ENCODE measurements at places on chromosomes 12 and 14.
A peak's percentile ranks its signal among the peaks of the same experiment; 100 is the strongest.

DNA sequence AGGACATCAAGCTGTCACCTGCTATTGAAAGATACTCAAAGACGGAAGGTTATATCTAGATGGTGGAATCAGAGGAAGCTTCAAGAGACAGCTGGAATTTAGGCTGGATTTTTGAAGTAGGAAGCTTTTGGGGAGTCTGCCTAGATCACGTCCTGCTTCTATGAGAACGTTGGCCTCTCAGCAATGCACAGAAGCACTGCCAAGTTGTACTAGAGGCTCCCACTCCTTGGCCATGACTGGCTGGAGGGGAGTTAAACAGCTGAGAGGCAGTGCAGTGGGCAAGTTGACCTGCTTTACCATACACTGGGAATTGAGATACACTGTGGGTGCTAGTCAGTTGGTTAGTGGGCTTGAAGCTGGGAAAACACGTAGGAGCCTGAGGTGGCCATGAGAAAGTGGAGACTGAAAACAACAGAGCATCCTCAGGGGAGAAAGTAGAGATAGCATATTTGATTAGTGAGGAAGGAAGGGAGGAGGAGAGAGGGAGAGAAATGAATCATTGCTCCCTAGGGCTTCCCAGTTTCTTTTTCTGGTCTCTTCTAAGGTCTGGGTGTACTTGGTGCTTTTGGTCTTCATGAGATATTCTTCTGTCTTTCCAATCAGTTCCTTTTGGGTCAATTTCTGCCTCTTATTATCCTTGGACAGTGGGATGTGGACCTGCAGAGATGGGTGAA, 110.8 kb downstream of the EMP1 start:
- no peak for DNase-seq

DNA sequence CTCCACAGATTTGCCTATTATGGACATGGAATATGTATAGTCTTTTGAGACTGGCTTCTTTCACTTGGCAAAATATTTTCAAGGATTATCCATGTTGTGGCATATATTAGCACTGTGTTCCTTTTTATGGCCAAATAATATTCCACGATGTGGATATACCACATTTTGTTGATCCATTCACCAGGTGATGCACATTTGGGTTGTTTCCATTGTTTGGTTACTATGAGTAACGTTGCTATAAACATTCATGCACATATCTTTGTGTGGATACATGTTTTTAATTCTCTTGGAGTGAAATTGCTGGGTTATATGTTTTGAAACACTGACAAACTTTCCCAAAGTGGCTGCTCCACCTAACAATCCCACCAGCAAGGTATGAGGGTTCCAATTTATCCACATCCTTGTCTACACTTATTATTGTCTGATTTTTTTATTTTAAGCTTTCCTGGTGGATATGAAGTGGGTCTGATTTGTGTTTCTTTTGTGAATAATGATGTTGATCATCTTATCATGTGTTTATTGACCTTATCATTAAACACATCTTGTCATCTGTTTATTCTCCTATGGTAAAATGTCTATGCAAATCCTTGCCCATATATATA, 116.2 kb upstream of the FRMD6 start:
- no peak for DNase-seq

DNA sequence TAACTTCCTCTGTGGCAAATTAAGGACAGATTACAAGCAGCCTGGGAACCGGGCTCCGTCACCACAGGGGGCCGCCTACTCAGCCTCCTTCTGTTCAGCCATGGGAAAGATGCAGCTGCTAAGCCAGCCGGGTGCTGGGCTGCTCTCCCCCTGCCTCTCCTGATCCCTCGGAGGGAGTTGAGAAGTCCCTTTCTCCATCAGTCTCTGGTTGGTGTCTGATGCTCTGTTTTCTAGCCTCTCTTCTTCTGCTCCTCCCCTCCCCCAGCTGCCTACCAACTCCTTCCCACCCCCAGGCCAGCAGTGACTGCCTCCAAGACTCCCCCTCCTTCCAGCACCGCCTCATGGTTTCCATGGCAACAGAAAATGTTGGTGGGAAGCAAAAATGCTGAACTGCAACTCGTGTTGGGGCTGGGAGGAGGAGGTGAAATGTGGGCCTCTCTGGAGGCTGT, 486.7 kb downstream of the APAF1 start:
- DNase-seq = no peak

- DNase-seq = peak; percentile 9
Observed at GRCh38 chr12:109393437-109394345, 46.0 kb downstream of the MYO1H start.

DNA sequence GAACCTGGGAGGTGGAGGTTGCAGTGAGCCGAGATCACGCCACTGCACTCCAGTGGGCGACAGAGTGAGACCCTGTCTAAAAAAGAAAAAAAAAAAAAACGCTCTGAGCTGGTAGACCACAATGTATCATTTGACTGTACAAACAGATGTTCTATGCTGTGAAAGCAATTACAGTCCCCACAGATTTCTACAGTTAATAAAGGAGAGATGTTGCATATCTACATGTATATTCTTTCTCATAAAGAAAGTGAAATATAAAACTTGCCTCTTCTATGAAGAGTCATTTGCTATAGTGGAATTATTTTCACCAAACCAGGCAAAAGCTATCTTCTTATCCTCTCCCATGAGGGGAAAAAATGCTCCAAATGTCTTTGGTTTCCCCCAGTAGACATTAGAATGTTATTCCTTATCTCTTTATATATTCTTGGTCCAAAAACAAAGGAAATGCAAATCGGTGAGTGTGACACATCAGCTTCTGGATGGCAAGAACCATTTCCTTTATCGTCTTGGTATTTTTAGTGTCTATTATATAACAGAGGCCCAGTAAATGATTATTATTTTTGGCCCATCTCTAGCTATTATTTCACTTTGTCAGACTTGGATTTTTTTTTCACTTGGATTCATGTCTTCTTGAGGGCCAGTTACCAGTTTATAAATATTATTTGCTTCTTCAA, 230.4 kb downstream of the SSPN start:
- no peak for DNase-seq

DNA sequence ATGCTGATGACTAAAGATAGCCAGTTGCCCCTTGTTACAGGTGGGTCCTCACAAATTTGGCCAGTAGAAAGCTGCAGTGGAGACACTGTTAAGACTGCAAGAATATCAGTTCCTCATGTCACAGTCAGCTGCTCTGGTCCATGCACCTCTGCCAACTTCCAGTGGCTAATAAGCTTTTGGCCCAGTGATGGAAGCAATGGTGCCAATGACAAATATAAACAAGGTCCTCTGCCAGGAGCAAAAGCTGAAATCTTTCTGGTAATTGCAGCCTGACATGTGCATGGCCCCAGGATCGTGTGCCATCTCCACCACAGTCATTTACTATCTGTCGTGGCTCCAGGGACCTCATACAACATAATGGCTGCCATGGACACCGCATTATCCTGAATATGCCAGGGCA, 85.4 kb upstream of the TMEM260 start:
- DNase-seq = no peak

DNA sequence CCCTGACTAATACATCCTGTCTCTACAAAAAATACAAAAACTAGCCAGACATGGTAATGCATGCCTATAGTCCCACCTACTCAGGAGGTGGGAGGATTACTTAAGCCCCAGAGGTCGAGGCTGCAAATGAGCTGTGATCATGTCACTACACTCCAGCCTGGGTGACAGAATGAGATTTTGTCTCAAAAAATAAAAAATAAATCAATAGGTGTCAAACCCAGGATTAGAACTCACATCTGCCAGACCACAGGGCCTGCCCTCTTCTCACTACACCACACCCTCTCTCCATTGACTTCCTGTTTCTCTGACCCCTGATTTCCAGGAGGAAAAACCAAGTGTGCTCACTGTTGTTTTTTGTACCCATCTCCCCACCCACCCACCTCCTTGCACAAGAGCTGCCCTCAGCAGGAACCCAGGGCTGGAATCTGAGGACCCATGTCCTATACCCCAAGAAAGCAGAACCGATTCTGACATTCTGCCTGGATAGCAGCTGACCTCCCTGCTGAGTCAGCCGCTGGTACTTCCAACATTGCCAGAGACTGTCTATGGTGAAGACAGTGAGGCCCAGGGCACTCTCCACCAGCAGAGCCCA, 6.2 kb downstream of the CMKLR1 start:
- DNase-seq = no peak

GRCh38 chr12:103455020-103455763, 40.6 kb downstream of the C12orf42 start:
- no peak for DNase-seq

- no peak for DNase-seq
Observed at GRCh38 chr12:69000540-69001243, 67.7 kb upstream of the CPM start.

GRCh38 chr12:12091977-12092663, 21.4 kb downstream of the BCL2L14 start:
- no peak for DNase-seq

All from stimulated activated CD8-positive, alpha-beta memory T cell treated with anti-CD3 and anti-CD28 coated beads, Interleukin-12 subunit alpha, Interleukin-12 subunit beta, amount 100 ng/mL, for 1 hour (primary cell).